ENCODE measurements at places on chromosomes 7 and 10.

GRCh38 chr7:135678612-135679575, 16.6 kb downstream of the STMP1 start:
- no peak for DNase-seq

- DNase-seq = no peak
Observed at GRCh38 chr7:1700536-1701333, 30.7 kb downstream of the ELFN1 start.

DNA sequence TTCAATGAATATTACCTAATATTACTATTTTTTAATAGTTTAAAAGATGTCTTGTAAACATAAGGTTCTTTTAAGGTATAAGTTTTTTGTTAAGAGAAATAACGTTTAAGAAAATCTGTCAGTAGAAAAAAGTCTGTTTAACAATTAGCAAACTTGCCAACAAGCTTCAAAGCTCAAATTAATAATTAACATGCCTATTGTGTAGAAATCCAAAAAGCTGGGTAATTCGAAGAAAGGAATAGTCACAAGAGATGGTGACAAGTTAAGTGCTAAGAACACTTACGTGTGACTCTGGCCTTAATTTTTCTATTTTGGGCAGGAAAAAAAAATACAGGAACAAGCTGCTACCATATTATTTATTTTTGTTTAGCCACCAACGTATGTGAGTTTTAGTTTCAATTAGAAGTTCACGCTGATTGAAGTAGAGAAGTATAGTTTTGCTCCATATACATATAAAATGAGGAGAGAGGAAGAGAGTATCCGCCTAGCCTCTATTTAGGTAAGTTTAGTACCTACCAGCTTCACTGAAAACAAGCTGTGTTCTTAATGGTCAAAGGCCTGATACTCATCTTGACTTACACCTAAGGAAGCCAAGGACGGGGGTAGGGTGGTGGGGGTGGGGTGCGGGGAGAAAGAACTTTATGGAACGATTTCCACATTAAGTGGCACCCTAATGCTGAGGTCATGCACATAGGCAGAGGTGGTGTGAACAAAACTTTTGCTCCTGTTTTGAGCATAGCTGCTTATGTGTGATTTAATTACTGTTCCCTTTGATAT, 43.4 kb upstream of the AGBL3 start:
- DNase-seq = no peak

GRCh38 chr10:31669357-31669756, 259.3 kb downstream of the ARHGAP12 start:
- no peak for DNase-seq

DNA sequence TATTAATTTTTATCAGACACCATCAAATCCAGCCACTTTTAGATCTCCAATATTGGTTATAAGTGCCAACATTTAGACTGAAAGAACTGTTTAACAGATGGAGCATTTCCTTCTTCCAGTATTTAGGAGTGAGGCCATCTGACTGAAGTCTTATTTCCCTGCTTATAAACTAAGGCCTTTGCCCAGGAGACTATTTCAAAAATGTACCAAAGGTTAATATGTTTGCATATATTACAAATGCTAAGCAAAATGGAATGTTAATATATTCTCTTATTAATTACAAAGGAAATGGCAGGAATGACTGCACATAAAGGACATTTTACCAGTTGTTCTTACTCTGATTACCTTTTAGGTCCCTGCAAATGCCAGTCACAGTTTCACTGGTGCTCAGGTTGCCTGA, 238.9 kb upstream of the PLXNA4 start:
- DNase-seq = no peak

DNA sequence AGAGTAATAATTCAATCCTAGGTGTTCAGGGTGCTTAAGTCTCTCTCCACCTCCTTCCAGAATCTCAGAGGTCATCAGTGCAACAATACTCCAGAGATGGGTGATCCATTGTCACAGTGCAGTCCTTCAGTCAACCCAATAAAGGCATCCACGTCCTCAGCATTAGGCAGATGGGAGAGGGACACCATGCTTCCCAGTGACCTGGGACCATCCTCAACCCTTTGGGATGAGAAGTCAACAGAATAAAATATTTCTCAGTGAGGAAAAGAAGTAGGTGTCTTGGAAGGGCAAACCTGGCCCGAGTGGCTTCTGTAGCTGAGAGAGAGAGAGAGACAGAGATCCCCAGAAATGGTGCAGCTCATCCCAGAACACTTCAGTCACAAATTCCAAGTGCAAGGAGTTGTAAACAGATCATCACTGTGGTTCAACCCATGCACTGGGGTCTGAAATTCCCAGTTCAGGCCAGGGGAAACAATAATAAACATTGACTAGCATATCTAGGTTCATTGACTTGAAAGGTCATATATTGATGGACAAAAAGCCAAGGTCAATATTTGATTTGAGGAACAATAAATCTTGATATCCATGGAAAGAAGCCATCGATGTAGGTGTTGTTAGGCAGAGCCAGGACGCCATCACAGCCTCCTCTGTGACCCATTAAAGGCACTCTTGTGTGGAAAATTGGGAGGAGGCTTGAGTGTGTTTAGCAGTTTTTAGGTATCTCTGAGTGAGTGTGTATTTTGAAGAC, 256.0 kb upstream of the ZMIZ1 start:
- no peak for DNase-seq

- no peak for DNase-seq
Observed at GRCh38 chr7:139731802-139732470, 45.9 kb downstream of the HIPK2 start.

DNA sequence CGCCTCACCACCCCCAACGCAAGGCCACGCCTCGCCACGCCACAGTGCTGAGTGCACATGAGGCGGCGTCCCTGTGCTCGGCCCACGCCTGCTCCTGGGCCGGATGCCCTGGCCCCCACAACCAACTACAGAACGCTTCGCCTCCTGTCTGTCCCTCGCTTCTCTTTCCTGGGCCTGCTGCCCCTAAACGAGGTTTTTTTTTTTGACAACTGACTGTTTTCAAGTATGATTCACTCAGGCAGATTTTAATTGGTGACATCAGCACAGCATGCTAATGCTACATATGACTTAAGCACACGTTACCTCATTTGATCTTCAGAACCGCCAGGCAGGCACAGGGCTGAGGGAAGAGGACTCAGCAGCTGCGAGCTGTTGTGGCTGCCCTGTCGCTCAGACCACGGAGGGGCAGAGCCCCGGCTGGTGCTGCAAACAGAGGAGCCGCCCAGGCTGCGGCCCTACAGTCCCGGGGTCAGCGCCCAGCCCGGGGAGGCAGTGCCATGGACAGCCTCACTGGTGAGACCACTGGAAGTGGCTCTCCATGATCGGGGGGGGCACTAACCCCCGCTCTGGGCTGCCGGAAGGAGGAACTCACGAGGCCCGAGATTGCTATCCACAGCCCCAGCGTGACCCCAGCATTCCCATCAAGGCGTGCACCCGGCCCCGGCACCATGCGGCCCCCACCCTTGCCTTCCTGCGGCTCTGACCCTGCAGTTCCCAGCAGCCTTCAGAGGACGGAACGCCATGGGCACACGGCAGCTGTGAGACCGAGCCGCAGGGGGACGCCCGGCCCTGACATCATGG, 212.8 kb downstream of the MAD1L1 start:
- no peak for DNase-seq

DNA sequence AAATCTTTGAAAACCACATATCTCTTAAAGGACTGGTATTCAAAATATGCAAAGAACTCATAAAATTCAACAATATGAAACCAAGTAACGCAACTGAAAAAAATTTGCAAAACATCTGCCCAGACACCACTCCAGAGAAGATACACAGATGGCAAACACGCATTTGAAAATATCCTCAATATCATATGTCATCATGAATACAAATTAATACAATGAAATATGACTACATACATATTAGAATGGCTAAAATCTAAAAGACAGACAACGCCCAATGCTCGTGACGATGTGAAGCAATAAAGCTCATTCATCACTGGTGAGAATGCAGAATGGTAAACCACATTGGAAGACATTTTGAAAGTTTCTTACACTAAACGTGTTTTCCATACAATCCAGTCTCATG, 770.1 kb upstream of the CELF2 start:
- DNase-seq = no peak

DNA sequence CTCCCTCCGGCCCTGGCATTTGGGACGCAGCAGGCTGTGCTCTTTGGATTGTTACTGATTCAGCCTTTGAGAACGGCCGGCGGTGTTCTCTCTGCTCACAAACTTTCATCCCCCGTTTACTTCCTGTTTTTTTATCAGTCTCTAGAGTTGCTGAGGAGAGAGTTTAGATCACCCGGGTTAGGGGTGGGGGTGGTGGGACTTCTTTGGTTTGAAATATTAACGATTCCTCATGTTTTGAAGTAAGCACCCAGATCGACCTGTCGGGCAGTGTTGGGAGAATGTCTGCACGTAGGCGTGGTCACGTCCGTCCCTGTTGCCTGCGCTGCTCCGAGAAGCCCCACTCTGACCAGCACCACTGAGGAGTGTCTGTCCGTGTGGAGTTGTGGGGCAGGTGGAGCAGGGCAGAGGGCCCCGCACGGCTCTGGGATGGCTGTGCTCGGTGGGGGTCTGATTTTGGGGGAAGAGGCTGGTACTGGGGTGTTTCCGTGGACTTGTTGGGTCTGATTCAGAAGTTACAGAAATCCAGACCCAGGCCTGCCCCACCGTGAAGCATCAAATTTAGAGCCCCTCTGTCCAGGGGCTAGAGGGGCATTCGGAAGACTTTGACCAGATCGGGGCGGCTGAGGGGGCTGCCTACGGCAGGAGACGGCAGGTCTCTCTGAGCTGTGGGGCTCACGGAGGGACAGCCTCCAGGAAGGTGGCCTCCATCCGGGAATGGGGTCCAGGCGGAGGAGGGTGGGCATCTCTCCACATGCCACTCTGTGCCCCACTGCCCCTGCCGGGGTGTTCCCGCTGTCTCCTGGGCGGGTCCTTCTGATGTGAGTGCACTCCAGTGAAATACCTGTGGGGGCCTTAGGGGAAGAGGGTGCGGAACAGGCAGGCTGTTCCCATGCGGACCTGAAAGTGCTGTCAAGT, 7.4 kb downstream of the INPP5A start:
- peak; percentile 14 for DNase-seq

GRCh38 chr10:6320320-6321010, 117.7 kb downstream of the PFKFB3 start:
- DNase-seq = no peak

GRCh38 chr10:123149162-123149567, 1.2 kb downstream of the HMX2 start:
- DNase-seq = no peak

DNA sequence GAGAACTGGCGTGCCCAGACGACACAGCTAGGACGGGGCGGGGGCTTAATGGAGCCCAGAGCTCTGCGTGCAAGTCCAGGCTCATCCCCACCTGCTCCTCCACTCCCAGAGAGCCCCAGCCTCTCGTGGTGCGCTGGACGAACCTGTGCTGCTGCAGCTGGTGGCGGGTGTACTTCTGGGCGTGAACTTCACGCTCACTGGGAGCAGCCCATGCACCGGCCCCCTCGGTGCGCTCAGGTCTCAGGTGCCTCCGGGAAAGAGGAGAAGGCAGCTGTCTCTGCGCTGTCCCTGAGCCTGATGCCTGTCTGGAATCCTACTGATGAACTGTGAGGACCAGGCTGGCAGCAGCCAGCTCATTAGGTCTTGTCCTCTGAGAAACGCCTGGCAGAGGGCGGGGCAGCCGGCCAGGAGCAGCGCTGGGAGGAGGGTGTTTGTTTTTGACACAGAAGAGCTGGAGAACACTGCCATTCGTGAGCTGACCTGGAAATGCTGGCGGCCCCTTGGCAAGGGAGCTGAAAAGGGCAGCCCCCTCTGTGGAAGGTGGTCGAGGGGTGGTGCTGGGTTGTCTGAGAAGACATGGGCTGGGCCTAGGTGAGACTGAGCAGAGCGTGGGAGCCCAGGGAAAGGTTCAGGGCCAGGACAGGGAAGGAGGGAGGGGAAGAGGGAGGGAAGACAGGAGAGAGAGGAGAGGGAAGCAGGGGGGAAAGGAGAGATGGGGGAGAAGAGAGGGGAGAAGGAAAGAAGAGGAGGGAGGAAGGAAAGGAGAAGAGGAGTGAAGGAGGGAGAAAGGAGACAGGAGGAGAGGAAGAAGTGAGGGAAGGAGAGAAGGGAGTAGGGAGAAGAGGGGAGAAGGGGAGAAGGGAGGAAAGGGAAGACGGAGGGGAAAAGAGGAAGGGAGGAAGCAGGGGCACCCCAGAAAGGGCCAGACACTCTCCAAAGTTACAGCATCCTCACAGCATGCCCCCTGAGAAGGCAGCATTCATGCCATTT, 53.5 kb upstream of the TNS3 start:
- DNase-seq = no peak

DNA sequence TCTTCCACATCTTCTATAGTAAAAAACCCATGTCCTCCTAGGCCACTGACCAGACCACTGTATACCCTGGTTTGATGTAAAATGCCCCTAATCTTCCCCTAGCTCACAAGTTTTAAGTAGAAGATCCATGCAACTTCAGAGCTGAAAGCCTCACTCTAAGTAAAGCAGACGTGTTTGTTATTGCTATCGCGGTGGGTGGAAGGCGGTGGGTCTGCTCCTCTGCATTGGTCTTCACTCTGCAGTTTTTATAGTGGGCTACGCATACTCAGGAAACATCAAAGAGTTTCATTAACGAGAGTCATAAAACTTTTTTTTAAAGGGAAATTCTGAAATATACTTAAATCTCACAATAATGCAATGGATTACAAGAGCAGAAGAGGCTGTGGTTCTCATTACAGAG, 91.7 kb downstream of the ATE1 start:
- no peak for DNase-seq

- DNase-seq = no peak
Observed at GRCh38 chr10:133568287-133568614, 2.9 kb upstream of the SYCE1 start.

DNA sequence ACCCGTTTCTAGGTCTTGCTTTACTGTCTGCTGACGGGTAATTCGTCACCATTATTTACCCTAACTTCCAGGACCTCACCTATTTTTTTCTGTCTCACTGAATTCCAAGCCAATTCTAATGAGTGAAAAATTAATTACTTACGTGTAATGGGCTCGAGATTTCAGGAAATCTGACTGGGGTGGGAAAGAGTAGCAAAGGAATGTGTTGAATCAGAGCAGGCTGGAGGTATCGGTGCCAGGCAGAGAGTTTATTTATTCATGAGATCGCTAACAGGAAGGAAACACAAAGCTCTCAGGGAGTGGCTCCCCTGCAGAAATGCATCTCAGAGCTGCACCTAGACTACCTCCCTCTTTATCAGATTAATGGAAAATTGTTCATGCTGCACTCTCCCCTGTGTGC, 4.0 kb upstream of the DIP2C start:
- no peak for DNase-seq

DNA sequence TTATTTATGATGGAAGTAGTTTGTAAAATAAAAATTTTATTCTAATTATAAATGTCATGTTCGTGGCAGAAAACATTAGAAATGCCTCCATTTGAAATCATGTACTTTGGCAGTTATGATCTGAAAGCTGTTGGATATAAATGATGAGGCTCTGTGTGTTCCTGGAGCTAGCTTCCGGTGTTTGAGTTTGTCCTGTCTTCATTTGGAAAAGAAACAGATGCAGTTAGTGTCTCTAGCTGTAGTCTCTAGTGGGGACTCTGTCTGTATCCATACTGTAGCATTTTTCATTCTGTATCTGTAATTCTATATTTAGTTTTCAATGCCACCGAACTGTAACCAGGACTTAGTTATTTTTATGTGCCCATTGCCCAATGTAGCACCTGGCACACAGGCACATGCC, 197.0 kb upstream of the FZD1 start:
- no peak for DNase-seq

GRCh38 chr10:49414496-49414895, 18.6 kb upstream of the DRGX start:
- DNase-seq = no peak
